ENCODE measurements at places on chromosomes 11 and 22. TPM values are rescaled to one million over a fixed set of nuclear protein-coding genes. Genes with fewer than 3 reads are reported as not detected.

Gene PTPMT1
- 25.3 TPM for total RNA-seq

Gene MMP12
- total RNA-seq: not detected

Gene OR8D4
- total RNA-seq: 0.47 TPM

Gene YPEL1
- 99.2 TPM for total RNA-seq

Gene CEP126
- 9.4 TPM for total RNA-seq

Gene PPP6R3
- total RNA-seq: 152 TPM

Gene WNT7B
- 6.6 TPM for total RNA-seq

Gene CTSW
- total RNA-seq: not detected

Gene MYO18B
- total RNA-seq: 0.31 TPM

Gene DPAGT1
- total RNA-seq: 8.7 TPM

Gene PDE2A
- 78.3 TPM for total RNA-seq

Gene OR10A2
- not detected for total RNA-seq

Gene SLC7A4
- total RNA-seq: 1.4 TPM

Gene ADAMTS8
- total RNA-seq: 2.8 TPM

Gene DKK3
- total RNA-seq: 185 TPM

Gene KRTAP5-8
- 0.31 TPM for total RNA-seq

Gene OR52A1
- total RNA-seq: not detected

Gene BTBD18
- total RNA-seq: not detected

Gene OR51B4
- total RNA-seq: 0.31 TPM

Gene FGF4
- total RNA-seq: not detected

Gene IMMP1L
- 17.0 TPM for total RNA-seq

Gene PNPLA5
- total RNA-seq: not detected

Gene GAL3ST3
- 14.0 TPM for total RNA-seq

Gene CABP7
- 1.1 TPM for total RNA-seq

Gene CCDC15
- 2.5 TPM for total RNA-seq

Gene CNGA4
- 0.31 TPM for total RNA-seq

Gene RAB30
- total RNA-seq: 47.3 TPM

Gene RANBP1
- total RNA-seq: 90.6 TPM

Gene CASP1
- total RNA-seq: 2.8 TPM

Gene CHRDL2
- total RNA-seq: not detected

Gene SHANK2
- 47.1 TPM for total RNA-seq

Gene GVQW3
- 19.2 TPM for total RNA-seq

Gene ZNF215
- total RNA-seq: 5.6 TPM

Gene EPS8L2
- 1.4 TPM for total RNA-seq

Gene CATSPER1
- total RNA-seq: not detected

Gene PLAAT4
- total RNA-seq: 2.3 TPM

Gene ACR
- not detected for total RNA-seq

Gene KCNQ1
- total RNA-seq: 0.31 TPM

Gene SCGB2A2
- total RNA-seq: not detected

Gene DERL3
- total RNA-seq: 0.62 TPM

Gene PDHX
- 47.1 TPM for total RNA-seq

Gene KCNJ5
- total RNA-seq: 1.6 TPM

Gene RPS13
- total RNA-seq: 1,606 TPM

Gene CLMP
- 42.0 TPM for total RNA-seq

Gene ACTN3
- not detected for total RNA-seq

Gene C2CD3
- 15.6 TPM for total RNA-seq

Gene SNX32
- total RNA-seq: 7.3 TPM

Gene SLC22A8
- total RNA-seq: 1.2 TPM

Gene SLC22A6
- total RNA-seq: 8.4 TPM

Gene TYR
- not detected for total RNA-seq

Gene THY1
- total RNA-seq: 25.4 TPM

Gene PLAAT2
- not detected for total RNA-seq

Gene C11orf97
- total RNA-seq: not detected

Gene CASP5
- total RNA-seq: 0.47 TPM

Gene KIRREL3
- 29.3 TPM for total RNA-seq
